ENCODE measurements at places on chromosomes 5 and 9.

DNA sequence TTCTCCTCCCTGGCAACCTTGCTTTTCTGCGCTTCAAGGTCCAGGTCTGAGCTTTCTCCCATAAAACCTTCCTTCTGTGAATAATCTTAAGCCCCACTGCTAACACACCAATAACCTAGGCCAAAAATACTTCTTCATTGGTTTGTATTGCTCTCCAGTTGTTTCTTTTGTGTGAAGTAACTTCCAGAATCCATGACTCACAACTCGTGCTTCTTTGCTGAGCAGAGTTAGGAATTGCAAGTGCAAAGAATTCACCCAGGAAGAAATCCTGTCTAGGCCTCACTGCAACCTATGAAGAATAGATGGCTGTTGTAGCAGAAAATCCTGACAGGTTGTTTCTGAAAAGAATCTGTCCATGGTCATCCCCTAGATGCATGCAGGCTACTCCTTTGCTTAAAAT is 295.7 kb downstream of the MED10 start:
- DNase-seq = no peak

DNA sequence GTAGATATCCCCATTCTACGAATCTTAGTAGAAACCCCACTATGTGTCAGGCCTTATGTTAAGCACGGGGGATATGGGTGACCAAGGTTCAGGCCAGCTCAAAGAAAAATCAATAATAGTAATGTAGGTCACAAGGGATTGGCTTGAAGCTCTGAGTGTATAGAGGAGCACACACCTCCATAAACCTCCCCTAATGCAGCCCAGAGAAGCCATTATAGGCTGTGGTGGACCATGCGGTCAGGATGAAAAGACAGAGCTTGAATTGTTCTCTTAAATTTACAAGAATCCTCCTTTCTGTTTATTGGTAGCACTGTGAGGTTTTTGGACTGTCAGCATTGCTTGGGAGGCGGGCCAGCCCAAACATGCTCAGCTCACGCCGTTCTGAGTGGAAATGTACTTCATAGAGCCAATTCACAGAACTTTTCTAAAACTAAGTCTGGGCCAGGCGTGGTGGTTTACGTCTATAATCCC is 9.1 kb downstream of the PDE6A start:
- no peak for DNase-seq

GRCh38 chr9:22060831-22061383 is 51.8 kb upstream of the CDKN2B start:
- no peak for DNase-seq

- no peak for DNase-seq
Observed at GRCh38 chr5:56145511-56145910, 87.6 kb downstream of the ANKRD55 start.

DNA sequence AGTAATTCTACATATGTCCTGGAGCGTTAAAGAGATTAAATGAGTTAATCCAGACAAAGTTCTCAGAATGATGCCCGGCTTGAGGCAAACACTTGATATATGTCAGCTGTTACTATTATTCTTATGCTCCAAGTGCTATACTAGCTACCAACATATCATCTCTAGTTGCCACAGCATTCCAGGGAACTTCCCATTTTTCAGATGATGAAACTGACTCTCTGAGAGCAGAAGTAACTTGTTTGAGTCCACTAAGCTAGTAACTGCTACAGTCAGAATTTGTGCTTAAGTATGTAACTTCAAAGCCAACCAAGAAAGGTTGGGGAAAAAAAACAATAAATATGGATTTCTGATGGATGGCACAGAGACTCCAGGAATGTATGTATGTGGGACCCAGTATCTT is 98.1 kb downstream of the CDK5RAP2 start:
- DNase-seq = no peak

GRCh38 chr5:154509784-154510555 is 31.9 kb upstream of the HAND1 start:
- DNase-seq = no peak

GRCh38 chr5:27158775-27159174 is 120.4 kb upstream of the CDH9 start:
- no peak for DNase-seq

- peak; percentile 44 for DNase-seq
Observed at GRCh38 chr5:139272471-139273321, 20.8 kb upstream of the MATR3 start.

DNA sequence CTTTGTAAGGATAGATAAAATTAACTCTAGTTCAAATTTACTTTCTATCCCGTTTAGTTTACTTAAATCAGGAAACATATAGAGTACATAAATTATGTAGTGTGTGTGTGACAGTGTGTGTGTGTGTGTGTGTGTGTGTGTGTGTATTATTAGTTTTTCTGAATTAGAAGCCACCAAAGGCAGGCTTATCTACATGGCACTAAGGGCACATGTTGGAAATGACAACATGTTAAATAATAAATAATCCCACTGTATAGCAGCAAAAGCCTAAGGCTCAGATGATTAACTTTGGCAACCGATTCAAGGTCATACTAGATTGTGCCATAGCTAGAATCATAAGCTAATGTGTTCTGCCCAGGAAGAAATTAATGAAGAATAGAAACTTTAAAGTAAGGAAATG is 54.6 kb downstream of the MEGF9 start:
- DNase-seq = no peak

DNA sequence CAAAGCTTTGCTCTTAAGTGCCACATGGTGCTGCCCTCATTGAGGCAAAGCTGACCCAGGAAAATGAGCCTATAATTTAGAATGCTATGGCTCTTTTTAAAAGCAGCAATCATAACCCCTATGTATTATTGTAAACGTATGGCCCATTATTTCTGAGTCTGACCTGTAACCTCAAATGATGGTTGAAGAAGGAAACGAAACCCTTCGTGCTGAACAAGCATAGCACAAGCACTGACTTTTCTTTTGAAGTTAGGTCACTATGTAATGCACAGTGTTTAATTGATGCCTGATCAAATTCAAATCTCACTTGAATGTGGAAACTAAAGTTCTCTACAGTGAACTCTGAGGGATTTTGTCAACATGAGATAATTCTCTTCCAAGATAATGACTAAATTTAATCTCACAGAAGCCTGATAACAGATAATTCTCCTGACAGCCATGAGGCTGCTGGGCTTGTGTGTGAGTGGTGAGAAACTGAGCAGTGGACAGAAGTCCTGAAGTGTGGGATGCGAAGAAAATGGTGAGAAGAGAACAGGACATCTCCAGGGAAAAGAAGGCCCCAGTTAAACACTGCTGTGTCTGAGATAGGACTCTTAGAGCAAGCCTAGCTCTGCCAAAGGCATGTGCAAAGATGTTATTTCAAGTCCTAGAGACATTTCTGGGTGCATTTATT is 226.9 kb downstream of the MAN2A1 start:
- DNase-seq = no peak

DNA sequence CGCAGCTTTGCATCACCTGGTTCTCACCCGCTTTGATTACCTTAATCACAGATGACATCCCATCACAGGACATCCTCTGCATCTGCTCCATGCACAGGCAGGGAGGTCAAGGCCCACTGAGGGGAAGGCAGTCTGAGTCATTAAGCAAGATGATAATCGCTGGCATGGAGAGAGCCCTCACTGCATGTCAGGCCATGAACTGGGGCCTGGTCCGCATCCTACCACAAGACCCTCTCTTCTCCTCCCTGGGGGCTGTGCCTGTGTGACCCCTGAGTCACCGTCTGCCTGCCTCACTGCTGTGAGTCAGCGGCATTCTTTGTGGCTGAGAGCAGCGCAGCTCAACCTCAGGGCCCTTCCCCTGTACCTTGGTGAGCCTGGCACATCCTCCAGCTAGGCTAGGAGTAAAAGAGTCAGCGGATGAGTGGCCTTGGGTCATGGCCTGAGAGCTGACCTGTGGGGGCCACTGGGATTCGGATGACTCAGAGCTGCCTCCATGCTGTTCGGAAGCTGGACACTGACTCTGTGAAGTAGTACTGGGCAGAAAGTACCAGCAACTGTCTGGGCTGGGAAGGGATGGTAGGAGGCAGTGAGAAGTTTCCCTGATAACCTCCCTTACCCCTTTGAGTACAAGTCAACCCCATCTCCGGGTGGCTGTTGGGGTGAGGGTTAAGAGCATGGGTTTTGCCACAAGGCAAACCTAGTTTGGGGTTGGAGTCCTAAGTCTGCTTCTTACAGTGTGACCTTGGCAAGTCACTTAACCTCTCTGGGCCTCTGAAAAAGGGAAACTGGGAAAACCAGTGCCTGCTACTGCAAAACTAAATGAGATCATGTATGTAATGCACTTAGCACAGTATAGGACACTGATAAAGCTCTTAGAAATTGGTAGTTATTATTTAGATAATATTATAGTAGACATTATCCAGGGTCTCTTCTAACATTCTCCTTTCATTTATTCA is 14.6 kb upstream of the ARSI start:
- DNase-seq = peak; percentile 96

- DNase-seq = peak; percentile 36
Observed at GRCh38 chr9:32351845-32352244, 32.6 kb upstream of the ACO1 start.

- DNase-seq = no peak
Observed at GRCh38 chr5:6585168-6585567, 47.7 kb downstream of the NSUN2 start.

- DNase-seq = no peak
Observed at GRCh38 chr5:38548064-38548759, 8.2 kb downstream of the LIFR start.

DNA sequence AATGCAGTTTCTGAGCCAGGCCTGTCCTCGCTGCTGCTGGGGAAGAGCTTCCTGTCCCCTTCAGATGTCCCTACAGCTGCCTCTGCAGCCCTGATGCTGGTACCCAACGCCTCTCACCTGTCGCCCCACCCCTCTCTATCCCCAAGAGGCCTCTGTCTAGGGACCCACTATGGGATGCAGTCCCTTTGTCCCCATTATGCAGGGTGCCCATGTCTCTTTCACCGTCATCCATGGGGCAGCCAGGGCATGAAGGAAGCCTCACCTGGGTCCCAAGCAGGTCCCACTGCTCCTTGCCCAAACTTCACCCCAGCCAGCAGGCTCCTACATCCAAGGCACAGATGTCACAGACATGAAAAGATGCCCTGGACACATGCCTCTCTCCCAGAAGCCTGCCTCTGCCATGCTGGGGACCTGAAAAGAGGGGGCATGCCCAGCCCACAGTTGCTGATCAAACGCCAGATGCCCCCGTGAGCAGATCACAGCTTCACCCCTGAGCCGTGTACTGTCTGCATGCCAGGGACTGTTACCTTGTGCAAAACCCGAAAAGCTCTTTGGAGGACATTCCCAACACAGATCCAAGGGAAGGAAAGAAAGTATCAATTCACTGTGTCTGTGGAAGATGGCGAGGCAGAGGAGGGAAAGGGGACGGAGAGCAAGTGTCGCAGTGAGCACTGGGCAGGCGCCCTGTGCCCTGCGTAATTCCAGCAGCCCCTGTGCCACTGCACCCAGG is 81.0 kb downstream of the ADAMTS2 start:
- DNase-seq = no peak

DNA sequence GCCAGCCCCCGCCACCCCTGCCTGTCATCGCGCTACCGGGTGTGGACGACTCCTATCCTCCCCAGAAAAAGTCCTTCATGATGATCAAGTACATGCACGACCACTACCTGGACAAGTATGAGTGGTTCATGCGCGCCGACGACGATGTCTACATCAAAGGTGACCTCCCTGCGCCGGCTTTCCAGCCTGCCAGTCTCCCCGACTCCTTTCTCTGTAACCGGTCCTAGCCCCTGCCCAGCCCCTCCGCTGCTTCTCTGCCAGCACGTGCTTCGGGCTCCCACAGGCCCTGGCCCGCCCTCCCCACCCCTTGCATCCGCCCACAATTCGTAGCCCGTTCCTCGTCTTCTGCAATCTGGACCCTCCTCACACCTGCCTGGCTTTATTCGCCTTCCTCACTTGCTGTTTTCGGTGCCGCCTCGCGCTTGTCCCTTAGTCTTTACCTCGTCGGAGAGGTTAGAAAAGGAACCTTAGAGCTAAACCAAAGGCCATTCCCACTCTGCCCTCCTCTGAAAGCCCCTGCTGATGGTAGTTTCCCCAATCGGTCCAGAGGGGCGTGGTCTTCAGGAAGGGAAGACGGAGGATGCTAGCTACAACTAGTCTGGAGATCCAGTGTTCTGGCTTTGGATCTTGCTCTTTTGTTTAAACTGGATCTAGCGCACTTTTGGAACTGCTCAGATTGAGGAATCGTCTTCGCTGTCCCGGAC is 1.4 kb downstream of the CHSY3 start:
- DNase-seq = peak; percentile 15

GRCh38 chr5:96903300-96903699 is 27.0 kb downstream of the ERAP2 start:
- no peak for DNase-seq

DNA sequence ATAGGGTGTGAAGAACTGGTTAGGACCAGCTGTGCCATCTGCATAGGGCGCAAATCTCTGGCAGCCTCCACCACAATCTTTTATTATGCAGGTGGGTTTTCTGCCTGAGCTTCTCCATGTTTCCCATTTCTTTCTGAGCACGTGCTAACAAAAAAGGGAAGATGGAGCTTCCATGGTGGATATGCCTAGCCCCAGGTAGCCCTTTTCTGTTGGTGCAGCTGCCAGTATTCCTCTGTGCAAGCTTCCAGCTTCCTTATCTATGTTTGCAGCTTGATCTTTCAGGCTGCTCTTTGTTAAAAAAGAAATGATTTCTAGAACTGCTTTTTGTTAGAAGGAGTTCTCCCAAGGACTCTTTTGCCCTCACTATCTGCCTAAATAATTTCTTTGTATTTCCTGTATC is 95.0 kb upstream of the EPB41L4A start:
- DNase-seq = no peak

GRCh38 chr5:74491586-74491985 is 148.9 kb downstream of the ENC1 start:
- DNase-seq = no peak

GRCh38 chr5:57232293-57233033 is 58.6 kb downstream of the GPBP1 start:
- DNase-seq = no peak

GRCh38 chr5:164188733-164189148 is 683.3 kb downstream of the MAT2B start:
- DNase-seq = peak; percentile 27

- no peak for DNase-seq
Observed at GRCh38 chr9:87343816-87344430, 153.7 kb upstream of the DAPK1 start.

- DNase-seq = no peak
Observed at GRCh38 chr5:13934921-13935320, 9.6 kb downstream of the DNAH5 start.

DNA sequence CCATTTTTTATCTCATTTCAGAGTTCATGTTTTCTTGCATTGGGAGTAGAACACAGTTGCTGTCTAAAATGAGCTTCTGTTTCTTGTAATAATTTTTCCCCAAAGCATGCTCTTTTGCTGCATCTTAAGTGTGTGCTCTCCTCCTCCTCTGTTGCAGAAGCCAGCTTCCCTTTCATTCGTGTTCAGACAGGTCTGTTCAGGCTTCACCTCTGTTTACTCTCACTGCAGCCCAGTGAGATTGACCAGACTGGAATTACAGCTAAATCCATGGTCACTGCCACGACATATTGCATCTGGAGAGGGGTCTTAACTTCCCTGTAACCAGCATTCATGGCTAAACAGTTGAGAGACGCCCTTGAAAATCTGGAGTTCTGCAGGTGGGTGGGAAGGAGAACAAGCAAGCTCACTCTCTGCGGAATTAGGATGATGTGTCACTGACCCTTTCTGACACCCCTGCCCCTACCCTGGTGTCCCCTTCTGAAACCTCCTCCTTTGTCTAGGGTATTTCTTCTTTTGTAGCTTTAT is 223.2 kb downstream of the FSTL4 start:
- DNase-seq = no peak

GRCh38 chr5:1923766-1924165 is 41.0 kb upstream of the IRX4 start:
- no peak for DNase-seq

GRCh38 chr9:134641173-134641989 is at the start of gene COL5A1:
Gene COL5A1, plus strand, starts transcription at chr9:134641803. Its CDS starts 385 bp downstream, at chr9:134642188.
- peak; percentile 96 for DNase-seq
